Activated T-cell treated with anti-CD3 and anti-CD28 coated beads, Interleukin-2, amount 50 U/mL, for 72 hours (primary cell): ENCODE measurements at places on chromosomes 1 and 21.

- no peaks in the 10 kb centered on the region for H3K27me3 ChIP-seq
- peak; percentile 62 for DNase-seq
- peaks cover 80% of the 10 kb centered on the region for H3K4me1 ChIP-seq
- H3K27ac ChIP-seq = peak overlapping the region; percentile 80
- peaks cover 2% of the 10 kb centered on the region for H3K36me3 ChIP-seq
These were observed 3.6 kb downstream of the MAN1C1 start for GRCh38 chr1:25620211-25620610.

- no peak overlapping the region for H3K4me3 ChIP-seq
- no peaks in the 10 kb centered on the region for H3K27me3 ChIP-seq
- H3K27ac ChIP-seq = no peak overlapping the region
- H3K4me1 ChIP-seq = no peaks in the 10 kb centered on the region
- no peak for DNase-seq
- H3K36me3 ChIP-seq = no peaks in the 10 kb centered on the region
These were observed 25.5 kb upstream of the CYP2J2 start for GRCh38 chr1:59952065-59952464.

DNA sequence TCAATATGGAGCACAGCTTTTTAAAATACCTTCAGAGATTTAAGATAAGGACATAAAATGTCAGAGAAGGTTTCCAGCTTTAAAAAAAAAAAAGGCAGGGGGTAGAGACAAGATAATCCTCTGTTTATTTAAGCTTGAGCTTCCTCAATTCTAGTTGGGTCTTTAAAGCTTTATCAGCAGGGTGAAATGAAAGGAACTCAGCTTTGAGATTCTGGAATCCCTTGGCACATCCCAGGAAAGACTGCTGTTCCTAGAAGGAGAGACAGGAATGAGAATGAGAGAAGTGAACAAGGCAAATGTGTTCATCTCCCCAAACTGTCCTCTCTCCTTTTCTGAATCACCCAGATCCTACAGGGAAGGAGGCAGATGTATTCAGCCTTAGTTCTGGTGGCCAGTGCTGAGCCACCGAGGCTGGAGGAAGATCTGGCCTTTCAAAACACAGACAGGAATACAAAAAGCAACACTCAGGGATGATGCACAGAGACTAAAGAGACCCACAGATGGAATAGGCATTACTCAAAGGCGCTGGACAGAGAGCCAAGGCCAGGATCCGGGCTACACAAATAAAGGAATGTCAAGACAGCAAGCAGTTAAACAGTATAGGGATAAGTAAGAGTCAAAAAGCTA is 385.8 kb upstream of the DUSP10 start:
- H3K4me3 ChIP-seq = no peak overlapping the region
- no peaks in the 10 kb centered on the region for H3K36me3 ChIP-seq
- no peak overlapping the region for H3K27ac ChIP-seq
- no peaks in the 10 kb centered on the region for H3K4me1 ChIP-seq
- no peaks in the 10 kb centered on the region for H3K27me3 ChIP-seq
- DNase-seq = no peak

DNA sequence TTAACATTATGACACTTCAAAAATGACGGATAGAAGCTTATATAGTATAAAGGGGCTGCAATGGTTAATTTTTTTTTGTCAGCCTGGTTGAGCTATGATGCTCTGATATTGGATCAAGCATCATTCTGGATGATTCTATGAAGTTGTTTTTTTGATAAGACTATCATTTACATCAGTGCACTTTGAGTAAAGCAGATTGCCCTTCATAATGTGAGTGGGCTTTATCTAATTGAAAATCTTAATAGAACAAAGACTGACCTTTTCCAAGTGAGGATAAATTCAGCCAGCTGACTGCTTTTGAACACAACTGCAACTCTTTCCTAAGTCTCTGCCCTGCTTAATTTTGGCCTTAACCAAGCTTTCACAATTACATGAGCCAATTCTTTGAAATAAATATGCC is 1476.2 kb downstream of the NCAM2 start:
- H3K27me3 ChIP-seq = no peaks in the 10 kb centered on the region
- no peak for DNase-seq
- no peak overlapping the region for H3K4me3 ChIP-seq
- no peak overlapping the region for H3K27ac ChIP-seq
- no peaks in the 10 kb centered on the region for H3K4me1 ChIP-seq
- no peaks in the 10 kb centered on the region for H3K36me3 ChIP-seq

DNA sequence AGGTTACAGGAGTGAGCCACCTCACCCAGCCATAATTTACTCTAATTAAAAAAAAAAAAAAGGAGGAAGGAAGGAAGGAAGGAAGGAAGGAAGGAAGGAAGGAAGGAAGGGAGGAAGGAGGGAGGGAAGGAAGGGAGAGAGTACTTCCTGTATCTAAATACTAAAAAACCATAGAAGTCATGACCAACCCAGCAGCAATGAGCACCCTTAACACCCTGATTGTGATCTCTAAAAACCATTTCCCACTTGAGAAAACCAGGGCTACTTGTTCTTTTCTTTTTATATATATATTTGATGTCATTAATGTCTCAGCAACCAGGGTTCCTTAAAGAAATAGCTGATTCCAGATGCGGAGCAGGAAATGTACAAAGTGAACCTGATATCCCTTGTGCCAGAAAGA is 31.2 kb downstream of the ARID4B start:
- no peak for DNase-seq
- H3K27ac ChIP-seq = peak overlapping the region; percentile 89
- H3K4me3 ChIP-seq = peak overlapping the region; percentile 94
- no peaks in the 10 kb centered on the region for H3K27me3 ChIP-seq

DNA sequence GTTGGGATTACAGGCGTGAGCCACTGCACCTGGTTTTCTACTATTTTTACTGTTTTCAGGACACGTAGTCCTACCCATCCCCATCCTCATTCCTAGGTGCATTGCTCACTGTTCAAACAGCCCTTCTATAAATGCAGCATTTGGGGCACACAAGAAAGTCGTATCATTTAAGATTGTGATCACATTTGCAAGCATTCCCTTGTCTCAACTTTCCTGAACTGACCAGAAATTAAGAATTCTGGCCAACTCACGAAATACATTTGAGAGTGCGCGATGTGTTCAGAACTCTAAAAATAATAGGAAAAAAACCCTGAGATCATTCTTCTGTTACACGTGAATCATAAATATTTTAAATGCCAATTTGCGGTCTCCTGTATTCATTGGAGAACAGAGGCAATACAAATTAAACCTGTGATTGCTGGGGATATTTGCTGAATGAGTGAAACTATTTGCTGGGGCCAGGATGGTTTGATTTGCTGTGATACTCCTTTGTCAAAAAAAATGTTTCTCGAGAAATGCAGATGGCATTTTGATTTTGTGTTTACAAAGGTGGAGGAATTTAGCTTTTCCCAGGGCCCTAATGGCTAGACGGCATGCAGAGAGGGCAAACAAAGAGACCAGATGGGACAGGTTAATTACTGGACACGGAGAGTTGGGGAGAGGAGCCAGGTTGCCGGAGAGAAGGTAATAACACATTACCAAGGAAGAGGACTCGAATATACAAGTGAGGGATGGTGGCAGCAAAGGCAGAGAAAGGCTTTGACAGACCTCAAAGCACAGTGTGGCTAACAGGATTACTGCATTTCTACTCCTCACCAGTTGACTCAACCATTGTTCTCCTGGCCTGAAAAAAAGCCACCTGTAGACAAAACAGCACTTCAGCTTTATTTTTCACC is 38.4 kb downstream of the STPG1 start:
- H3K4me3 ChIP-seq = no peak overlapping the region
- no peak for DNase-seq
- no peak overlapping the region for H3K27ac ChIP-seq
- H3K36me3 ChIP-seq = no peaks in the 10 kb centered on the region
- no peaks in the 10 kb centered on the region for H3K27me3 ChIP-seq
- no peaks in the 10 kb centered on the region for H3K4me1 ChIP-seq

- no peak for DNase-seq
- peaks cover 14% of the 10 kb centered on the region for H3K36me3 ChIP-seq
- H3K4me1 ChIP-seq = no peaks in the 10 kb centered on the region
- H3K27ac ChIP-seq = no peak overlapping the region
- no peak overlapping the region for H3K4me3 ChIP-seq
- H3K27me3 ChIP-seq = no peaks in the 10 kb centered on the region
These were observed 43.5 kb downstream of the RPAP2 start for GRCh38 chr1:92342401-92342800.

DNA sequence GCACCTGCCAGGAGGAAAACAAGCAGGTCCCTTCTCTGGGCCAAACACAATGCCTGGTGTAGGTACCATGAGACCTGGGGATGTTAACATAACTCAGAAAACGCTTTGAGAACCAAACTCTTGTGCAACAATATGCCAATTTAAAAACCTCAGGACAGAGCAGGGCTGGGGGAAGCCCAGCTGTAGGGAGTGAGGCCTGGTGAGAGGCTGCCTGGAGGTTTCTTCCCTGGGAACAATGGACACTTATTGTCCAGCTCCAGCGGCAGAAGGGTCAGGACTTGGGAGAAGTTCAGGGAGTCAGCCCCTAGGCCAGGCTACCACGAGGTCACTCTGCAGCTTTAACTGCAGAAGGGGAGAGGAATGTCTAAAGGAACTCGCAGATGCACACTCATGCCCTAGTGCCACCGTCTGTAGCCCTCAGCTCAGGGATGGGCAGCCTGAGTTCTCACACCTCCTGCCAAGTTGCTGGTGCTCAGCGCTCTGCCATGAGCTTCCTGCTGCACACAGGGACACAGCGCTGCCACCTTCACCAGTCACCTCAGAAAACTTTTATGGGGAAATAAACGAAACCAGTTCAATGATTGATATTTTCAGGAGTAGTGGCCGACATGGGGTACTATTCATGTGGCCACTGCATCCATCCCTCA is 8.5 kb downstream of the GPR157 start:
- H3K27ac ChIP-seq = no peak overlapping the region
- no peak for DNase-seq
- no peak overlapping the region for H3K4me3 ChIP-seq

DNA sequence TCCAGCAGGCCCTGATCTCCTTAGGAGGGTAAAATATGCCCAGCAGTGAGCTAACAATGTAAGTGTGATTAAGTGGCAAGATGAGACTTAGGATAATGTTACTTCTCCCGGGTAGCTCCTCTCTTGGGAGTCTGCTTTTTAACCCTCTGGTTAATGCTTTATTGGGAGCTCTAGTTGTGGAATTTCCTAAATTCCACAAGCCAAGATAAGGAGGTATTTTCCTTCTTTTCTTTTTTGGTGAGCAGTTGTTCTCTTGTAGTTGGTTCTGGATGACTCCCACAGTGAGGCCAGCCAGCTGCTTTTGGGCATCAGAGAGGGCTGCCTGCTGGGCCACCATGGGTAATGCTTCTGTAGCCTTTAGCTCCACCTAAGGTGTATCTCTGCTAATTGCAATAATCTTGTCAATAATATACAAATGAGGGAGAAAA is 19.3 kb downstream of the C1orf52 start:
- H3K27me3 ChIP-seq = no peaks in the 10 kb centered on the region
- H3K36me3 ChIP-seq = no peaks in the 10 kb centered on the region
- peak; percentile 11 for DNase-seq
- peaks cover 14% of the 10 kb centered on the region for H3K4me1 ChIP-seq
- H3K4me3 ChIP-seq = no peak overlapping the region

GRCh38 chr1:45306319-45306718 is 20.4 kb upstream of the HPDL start:
- H3K4me3 ChIP-seq = peak overlapping the region; percentile 92
- peak; percentile 69 for DNase-seq
- H3K4me1 ChIP-seq = peaks cover 39% of the 10 kb centered on the region
- no peaks in the 10 kb centered on the region for H3K36me3 ChIP-seq
- peak overlapping the region; percentile 91 for H3K27ac ChIP-seq
